ENCODE measurements at places on chromosomes 2 and 18.

GRCh38 chr18:24276994-24277393 is 120.6 kb downstream of the OSBPL1A start:
- no peak for DNase-seq

- DNase-seq: no peak
These were observed 88.9 kb downstream of the MYL12B start for GRCh38 chr18:3350566-3351527.

DNA sequence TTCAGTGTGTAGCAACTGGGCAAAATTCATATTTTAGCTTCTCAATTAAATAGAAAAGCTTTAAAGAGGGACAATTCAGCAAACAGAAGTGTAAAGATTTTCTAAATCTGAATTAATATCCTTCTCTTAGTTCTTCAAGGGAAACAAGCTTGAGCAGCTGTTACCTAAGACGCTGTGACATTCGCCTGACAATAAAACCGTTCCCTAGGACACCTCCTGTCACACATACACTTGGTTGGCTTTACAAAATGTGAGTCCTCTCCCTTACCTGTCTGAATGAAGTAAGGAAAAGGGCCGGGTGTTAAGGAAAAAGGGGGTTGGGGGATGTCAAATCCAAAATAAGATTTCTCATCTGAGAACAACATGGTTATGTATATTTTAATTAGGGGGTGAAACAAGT is 2.1 kb downstream of the SERTAD2 start:
- DNase-seq: no peak

DNA sequence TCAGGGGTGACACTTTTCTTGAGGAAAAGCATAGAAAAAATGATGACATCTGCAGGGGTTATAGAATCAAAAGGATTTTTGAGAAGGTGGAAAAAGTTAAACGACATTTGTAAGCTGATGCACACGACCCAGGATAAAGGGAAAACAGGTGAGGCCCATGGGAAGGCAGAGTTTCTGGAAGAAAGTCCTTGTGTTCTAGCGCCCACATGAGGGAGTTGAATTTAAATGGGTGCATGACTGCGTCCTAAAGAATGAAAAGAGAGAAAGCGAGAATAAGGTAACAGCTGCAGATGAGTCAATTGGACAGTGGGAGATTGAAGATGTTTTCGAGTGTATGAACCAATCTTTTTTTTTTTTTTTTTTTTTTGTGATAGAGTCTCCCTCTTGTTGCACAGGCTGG is 158.1 kb downstream of the GALR1 start:
- no peak for DNase-seq

GRCh38 chr2:6917071-6917760 is at the start of gene RNF144A:
Gene RNF144A, plus strand, starts transcription at chr2:6917412. Its CDS starts 79,515 bp downstream, at chr2:6996927.
- DNase-seq: peak; percentile 41

DNA sequence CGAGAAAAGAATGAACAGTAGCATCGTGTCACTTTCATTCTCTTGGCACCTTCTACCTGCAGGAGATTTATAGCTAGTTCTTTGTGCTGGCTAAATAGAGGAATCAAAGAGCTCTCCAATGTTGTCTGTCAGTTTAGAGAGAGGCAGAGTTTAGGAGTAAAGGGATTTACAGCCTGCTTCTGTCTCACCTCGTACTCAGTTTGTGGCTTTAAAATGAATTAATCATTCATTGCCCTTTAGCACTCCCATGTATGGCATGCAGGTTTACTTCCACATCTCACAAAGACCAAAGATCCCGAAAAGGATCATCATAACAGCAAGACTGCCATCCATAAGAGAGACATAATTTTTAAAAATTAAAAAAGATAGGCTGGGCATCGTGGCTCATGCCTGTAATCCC is 42.4 kb upstream of the ATL2 start:
- DNase-seq: no peak

- no peak for DNase-seq
These were observed 633 bp upstream of the RNF152 start for GRCh38 chr18:61893309-61893970.

DNA sequence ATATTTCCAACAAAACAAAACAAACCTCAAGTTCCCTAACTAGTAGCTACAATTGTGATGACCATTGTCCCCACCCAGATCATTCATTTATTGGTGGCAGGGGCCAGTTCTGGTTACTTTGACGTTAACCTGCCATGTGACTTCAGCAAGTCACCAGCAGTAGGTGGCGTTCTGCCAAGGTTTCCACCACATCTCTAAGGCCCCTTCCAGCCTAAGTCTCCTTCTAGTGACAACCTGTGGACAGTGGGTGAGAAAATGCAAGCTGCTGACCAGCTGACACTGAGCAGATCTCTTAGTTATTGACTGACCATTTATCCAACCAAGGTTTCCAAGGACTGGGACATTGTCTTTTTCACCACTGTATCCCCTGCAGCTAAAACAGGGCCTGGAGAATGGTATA is 98.4 kb downstream of the GPR39 start:
- DNase-seq: no peak

DNA sequence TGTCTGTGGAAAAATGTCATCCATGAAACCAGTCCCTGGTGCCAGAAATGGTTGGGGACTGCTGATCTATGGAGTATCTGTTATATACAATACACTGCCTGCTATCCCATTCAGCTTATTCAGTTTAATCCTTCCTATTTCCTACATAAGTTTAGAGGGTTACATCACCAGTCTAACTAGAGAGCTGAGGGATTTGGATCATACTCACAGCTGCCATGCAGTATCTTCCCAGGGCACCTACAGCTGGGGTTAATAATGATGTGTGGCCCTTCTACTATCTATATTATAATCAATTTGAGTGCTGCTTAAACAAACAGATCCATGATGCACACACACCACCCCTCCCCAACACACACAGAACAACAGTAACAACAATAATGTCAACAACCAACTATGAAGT is 524.0 kb downstream of the LRRTM4 start:
- DNase-seq: no peak

GRCh38 chr18:34802959-34803358 is 92.9 kb downstream of the DTNA start:
- no peak for DNase-seq

DNA sequence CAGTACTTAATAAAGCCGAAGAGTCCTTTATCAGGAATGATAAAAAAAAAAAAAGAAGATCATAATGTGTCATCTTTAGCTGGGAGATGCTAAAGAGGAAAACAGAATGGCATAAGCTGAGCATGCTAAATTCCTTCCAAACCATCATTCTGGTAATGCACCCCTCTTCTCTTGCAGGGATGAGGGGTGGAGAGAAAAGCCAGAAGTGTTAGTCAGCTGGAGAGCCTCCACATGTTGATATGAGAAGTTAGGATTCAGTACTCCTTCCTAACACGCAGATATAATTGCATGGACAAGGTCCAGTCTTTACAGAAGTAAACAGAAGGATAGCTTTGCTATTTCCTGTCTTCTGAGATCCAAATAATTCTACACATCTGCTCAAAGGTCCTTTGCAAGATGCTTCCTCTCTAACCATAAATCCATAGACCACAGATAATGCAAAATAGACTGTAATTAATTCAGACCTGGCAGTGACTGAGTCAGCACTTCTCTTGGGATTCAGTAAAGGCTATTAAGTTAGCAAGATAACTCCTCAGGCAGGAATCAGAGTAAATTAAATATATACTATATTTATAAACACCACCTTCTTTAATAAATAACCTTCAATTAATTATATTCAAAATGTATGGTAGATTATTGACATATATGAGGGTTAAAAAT is 930.0 kb upstream of the KLHL29 start:
- no peak for DNase-seq

- no peak for DNase-seq
These were observed 20.1 kb upstream of the ALLC start for GRCh38 chr2:3637692-3638455.
